ENCODE measurements at places on chromosomes 12 and 14. TPM values are rescaled to one million over a fixed set of nuclear protein-coding genes. Genes with fewer than 3 reads are reported as not detected.

Gene ABHD4
- 34.3 TPM for polyA plus RNA-seq

DNA sequence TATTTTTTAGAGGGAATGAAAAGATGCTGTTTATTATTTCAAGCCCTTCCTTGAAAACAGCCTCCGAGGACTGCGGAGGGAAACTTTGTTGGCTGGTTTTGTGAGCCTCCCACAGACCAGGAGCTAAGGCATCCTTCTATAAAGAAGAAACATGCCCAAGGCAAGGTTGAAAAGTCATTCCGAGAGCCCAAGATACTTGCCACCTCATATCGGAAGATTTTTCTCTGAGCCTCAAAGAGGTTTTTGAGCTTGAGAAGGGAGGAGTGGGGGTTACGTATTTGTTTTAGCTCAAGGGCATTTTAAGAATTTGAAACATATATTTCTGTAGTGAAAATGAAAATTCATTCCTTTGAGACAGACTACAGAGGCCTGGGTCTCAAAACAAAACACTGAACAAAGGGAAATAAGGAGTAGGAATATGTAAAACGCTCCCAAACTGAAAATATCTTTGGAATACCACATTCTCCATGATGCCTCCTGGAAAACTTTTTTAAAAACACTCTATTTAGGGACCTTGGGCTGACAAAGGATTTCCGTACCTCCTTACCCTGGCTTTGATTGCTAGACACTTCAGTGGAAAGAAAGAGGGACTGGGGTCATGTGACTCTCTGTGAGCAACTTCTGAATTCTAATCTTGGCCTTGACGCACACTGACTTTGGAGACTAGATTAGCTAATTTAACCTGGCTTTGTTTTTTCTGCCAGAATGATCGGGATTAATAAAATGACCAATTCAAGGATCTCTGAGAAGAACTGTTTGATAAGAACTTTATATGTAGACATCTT lies 180.9 kb downstream of the SRGAP1 start:
- no peak for DNase-seq

Gene KRT73
- not detected for polyA plus RNA-seq

Gene CD27
- polyA plus RNA-seq = 1.2 TPM

DNA sequence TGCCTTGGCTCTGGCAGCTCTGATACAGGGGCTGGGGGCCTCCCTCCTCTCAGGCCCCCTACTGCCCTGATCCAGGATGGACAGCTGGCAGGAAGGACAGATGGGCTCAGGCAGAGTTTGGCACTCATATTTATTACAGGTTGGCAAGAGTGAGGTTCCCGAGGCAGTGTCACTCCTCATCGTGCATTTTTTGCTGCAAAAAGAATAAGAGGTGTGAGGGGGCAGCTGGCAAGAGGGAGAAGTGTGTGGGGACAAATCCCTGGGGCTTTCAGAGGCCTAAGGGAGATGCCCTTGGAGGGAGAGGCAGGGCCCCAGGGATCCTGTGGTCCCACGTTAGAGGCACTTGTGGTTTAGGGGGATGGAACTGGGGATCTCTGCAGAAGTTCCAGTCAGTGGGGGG lies 5.0 kb downstream of the CMTM5 start:
- DNase-seq = no peak

Gene APOF
- 0.08 TPM for polyA plus RNA-seq

Gene SDR9C7
- 0.32 TPM for polyA plus RNA-seq

Gene ARHGAP9
- polyA plus RNA-seq = 2.6 TPM

DNA sequence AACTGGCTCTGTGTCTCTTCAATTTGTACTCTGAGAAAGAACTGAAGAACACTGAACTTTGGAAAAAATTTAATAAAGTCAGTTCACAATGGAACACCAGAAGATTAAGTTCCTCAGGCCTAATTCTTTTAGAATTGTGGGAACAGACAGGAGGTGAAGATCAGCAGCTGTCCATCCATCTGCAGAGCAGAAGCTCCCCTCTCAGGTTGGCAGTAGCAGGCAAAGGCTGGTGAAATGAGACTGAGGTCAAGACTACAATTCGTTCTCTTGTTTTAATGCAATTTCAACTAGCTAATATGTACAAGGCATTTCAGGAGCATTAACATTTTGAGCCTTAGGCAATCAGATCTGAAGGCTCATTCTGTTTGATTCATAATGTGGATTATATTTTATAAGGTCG lies 10.3 kb upstream of the TRHDE start:
- DNase-seq = no peak

GRCh38 chr14:96632363-96632758 lies 130.2 kb downstream of the PAPOLA start:
- DNase-seq = no peak

DNA sequence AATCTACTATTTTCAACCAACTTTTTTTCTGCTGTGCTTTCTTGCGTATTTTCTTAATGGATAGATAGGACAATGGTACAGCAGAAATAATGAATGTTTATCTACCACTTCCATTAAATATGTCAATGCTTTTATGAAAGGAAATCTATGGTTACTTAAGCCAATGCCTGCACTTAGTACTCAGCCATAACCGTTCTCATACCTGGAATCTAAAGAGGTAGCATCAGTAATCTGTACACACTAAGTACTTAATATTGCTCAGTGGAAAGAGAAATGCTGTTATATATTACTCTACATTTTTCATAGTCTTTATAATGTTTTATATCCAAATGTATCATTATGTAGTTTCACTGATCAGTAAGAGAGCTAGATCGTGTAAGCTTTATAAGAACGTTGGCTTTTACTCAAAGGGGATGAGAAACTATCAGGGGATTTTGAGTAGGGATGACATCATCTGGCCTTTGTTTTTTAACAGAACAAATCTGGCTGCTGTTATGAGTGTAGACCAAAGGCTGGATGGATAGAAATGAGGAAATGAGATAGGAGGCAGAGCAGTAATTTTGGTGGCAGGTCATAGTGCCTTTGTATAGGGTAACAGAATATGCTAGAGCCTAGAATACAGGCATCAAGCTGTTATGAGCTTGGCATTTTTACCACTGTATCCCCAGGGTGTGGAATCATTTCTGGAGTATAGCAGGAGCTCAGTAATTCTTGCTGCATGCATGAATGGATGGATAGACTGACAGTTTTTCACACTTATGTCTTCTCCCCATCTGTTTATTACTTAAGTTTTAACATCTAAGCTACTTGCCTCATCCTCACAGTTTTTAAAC lies 34.0 kb downstream of the ALG10B start:
- no peak for DNase-seq

GRCh38 chr14:33457617-33458016 lies 493.3 kb downstream of the EGLN3 start:
- no peak for DNase-seq

DNA sequence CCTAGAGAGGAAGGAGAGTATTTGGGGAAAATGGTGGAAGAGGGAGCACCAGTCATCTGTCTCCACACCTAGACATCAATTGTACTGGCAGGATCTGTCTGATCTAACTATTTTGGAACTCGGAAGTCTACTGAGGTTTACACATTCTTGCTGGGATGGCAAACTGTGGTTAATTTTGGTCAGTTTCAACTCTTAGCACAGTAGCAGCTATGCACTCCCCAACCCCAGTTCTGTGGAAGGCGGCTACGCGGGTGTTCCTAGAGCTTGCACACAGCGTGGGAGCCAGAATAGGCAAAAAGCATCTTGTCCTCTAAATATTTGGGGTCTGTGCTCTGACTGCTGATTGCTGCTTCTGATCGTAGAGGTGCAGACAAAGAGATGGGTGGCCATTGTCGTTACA lies 33.8 kb downstream of the TECPR2 start:
- no peak for DNase-seq
